ENCODE measurements at places on chromosomes 12 and 14.

GRCh38 chr14:29056041-29056566 lies 289.5 kb downstream of the FOXG1 start:
- no peak for DNase-seq

GRCh38 chr14:63200767-63201166 lies 3.5 kb upstream of the RHOJ start:
- no peak for DNase-seq

- DNase-seq, result no peak
Measured at GRCh38 chr14:74203639-74204038, 35.6 kb upstream of the VSX2 start.

GRCh38 chr12:11814374-11814773 lies 164.9 kb downstream of the ETV6 start:
- peak; percentile 84 for DNase-seq

DNA sequence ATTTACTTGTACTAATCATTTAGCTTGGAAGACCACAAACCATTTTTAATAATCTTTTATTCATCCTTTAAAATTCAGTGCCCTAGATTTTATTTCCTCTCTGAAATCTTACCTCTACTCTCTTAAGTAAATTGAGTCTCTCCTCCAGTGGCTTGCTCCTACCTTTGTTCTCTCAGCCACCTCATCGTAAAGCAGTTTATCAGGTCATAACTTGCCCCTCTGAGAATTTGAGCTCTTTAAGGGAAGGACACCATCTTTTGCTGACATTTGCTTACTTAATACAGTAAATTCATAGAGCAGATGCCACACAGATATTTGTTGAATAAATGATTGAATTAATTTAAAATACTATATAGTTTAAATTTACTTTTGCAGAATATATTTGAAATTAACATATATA lies 794.3 kb downstream of the C12orf50 start:
- no peak for DNase-seq

DNA sequence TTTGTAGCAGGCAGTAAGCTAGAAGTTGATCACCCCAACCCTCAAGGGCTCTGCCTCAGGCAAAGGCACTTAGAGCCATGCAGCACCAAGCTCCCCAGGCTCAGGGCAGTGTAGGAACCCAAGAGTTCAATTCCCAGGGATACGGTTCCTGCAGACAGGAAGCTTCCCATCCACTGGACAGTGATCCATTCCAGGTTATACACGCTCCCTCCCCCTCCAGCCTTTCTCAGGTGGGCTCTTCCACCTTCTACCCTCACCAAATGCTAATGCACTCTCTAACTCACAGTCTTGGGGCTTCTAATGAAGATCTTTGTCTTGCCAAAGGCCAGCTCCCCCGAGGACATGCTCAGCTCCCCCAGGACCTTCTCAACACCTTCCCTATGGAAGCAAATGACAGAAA lies 12.7 kb downstream of the MYO1A start:
- DNase-seq, result no peak

DNA sequence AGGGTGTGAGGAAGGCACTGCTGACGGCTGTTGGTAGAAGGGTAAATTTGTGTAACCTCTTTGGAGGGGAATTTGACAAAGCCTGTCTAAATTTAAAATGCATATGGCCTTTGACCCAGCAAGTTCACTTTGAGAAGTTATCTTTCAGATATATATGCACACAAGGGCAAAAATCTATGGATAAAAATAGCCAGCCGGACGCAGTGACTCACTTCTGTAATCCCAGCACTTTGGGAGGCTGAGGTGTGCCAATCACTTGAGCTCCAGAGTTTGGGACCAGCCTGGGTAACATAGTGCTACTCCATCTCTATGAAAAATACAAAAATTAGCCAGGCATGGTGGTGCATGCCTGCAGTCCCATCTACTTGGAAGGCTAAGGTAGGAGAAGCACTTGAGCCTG lies 13.4 kb downstream of the UBC start:
- DNase-seq, result no peak

- peak; percentile 21 for DNase-seq
Measured at GRCh38 chr12:75623631-75624154, 112.3 kb upstream of the KRR1 start.

GRCh38 chr14:96204151-96205058 lies at the start of gene BDKRB2:
TSS of gene BDKRB2 (plus strand) at chr14:96204839. CDS start at chr14:96237108, 32,269 bp downstream.
- DNase-seq, result peak; percentile 95

DNA sequence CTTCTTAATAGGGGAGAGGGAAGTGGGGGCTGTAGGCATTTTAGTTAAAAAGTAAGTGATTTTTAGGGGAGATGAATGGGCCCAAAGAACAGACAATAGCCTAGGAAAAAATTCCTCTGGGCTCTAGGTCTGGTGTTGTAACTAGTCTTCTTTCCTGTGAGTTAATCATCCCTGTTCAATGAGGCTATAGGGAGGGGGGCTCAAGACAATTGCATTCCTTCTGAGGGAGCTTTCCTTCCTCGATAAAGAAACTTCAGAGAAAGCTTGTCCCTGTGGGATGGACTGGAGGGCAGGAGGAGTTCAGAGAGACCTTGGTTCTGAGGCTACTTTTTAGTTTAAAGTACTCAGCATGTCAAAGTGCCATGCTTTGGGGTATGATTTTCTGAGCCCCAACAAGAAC lies 127.2 kb downstream of the BBS10 start:
- DNase-seq, result no peak

- DNase-seq, result peak; percentile 94
Measured at GRCh38 chr12:47377414-47378221, 297.9 kb upstream of the AMIGO2 start.

- no peak for DNase-seq
Measured at GRCh38 chr12:94458877-94459727, 565 bp downstream of the CEP83 start.

DNA sequence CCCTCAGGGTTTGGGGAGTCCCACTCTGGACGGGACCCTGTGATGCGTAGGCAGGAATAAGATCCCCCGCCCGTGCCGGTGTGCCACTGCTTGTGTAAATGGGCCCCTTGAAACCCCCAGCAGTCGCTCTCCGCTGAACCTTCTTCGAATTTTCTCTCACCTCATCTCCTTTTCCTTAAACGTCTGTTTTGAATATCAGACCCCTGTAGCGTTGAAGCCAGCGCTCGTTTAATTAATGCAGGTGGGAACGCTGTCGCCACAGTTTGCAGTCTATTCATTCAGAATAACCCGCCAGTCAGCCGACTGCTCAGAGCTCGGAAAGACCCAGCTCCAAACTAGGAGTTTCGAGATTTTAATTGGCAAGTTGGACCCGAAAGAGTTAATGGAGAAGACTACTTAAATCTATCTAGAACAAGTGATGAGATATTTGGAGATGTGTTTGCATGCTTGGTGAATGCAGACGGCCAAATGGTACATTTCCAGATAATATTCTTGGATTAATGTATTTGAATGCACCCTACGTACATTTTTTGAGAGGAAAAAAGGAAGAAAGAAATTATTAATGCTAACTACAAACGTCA lies 739 bp upstream of the PPP2R5E start:
- peak; percentile 4 for DNase-seq

DNA sequence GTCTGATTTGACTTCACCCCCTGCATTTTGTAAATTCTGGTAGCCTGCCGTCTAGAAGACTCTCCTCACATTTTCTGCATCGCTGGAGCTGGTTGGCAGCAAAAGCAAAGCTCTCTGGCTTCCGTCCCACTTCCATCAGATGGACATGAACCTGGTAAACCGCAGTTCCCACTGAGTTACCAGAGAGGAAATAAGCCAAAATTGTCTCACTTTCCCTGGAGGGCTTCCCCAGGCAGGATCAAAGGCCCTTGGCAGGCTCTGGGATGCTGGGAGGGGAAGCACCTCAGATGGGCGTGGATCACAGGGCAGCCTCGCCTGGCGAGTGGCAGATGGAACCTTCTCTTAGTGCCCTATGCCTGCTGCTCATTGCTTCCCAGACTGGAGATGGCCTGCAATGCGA lies 243.5 kb downstream of the TMEM132C start:
- no peak for DNase-seq

- no peak for DNase-seq
Measured at GRCh38 chr14:87975636-87976035, 17.3 kb downstream of the GALC start.

DNA sequence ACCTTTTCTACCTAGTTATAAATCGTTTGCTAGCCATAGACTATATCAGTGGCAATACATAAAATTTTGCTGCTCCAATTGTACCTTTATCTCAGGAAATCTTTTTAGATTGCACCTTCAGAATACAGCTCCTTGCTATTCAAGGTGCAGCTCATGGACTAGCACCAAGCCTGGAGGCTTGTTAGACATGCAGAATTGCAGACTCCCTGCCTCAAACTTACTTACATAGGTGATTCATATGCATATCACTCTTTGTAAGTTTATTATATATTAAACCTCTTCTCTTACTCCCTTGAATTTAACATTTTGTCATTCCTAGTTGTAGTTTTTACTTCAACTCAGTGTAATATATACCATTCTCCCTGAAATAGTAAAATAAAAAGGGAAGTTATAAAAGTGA lies 195.4 kb upstream of the PDZRN4 start:
- no peak for DNase-seq

- DNase-seq, result peak; percentile 40
Measured at GRCh38 chr12:81644503-81644902, 114.6 kb downstream of the PPFIA2 start.

- no peak for DNase-seq
Measured at GRCh38 chr12:47591795-47592194, 114.0 kb downstream of the RPAP3 start.

- no peak for DNase-seq
Measured at GRCh38 chr12:131133015-131133905, 179.6 kb downstream of the ADGRD1 start.

DNA sequence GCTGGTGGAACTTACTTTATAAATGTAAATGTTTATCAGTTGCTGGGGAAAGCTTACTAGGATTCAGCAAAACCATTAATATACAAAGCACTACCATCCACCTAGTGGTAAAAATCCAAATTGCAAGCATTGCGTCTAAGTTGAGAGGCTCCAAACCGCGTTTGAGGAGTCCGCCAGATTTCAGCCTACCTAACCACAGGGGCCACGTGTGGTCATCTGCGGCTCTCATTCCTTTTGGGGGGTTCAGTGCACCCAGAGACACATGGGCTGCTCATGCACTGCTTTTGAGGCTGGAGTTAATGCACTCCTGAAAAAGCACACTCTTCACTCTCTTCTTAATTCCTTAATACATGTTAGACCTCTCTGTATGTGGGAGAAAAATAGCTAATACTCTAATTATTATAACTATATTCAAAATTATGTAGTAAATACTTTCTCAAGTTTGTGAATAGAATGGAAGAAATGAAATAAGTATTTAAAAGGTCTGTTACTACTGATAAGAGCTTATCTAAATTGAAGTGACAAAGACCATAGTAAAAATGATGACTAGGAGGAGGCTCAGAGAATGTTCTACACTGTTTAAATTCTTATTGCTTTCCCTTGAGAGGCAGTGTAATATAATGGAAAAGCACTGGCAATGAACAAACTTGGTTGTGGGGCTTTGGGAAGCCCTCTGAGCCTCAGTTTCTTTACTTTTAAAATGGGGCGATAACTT lies 41.4 kb upstream of the MANSC4 start:
- peak; percentile 72 for DNase-seq

GRCh38 chr12:109597795-109598427 lies 24.3 kb downstream of the MVK start:
- DNase-seq, result peak; percentile 95

DNA sequence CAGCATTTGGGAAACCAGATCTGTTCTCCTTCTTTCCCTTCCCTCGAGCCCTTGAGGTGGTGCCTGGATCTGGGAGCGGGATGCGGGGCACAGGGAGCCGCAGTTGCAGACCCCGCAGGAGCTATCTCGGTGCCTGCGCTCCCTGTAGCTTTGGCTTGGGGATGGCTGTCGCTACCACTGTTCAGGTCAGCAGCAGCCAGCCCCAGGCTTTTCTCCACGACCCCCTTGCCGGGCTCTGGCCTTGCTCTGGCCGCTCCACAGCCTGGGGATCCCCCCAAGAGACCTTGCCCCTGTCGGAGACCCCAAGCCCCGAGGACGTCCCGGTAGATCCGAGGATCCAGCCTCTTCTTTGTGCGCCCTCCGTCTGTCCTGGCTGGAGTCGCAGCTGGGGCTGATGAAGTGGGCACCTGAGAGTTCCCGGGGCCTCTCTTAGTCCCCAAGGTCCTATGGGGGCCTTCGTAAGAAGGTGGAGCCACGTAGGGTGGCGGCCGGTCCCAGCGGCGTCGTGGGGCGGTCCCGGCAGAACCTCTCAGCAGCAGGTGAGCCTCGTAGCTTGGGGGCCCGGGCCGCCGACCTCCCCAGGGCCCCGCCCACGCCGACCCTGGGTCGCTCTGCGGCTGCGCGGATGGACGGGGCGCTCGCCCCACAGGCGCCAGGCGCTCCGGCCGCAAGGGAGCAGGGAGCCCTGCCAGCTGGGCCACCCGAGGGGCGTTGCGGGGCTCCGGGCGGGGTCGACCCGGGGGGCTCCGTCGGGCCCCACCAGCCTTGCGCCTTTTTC lies 1.3 kb downstream of the DDN start:
- peak; percentile 63 for DNase-seq

DNA sequence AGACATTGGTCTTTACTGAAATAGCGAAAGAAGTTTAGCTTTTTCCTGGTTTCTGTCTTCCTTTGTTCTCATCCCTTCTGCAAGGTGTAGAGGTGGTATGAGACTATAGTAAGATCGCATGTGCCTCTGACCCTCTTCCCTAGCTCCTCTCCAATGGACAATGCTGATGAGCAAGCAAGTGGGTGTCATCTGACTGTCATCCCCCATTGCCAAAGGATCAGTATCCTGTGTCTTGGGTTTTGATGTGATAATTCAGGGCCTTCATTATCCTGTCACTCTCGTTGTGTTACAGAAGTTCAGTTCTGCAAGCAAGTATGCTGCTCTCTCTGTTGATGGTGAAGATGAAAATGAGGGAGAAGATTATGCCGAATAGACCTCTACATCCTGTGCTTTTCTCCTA lies 10.0 kb upstream of the TNS2 start:
- DNase-seq, result no peak

DNA sequence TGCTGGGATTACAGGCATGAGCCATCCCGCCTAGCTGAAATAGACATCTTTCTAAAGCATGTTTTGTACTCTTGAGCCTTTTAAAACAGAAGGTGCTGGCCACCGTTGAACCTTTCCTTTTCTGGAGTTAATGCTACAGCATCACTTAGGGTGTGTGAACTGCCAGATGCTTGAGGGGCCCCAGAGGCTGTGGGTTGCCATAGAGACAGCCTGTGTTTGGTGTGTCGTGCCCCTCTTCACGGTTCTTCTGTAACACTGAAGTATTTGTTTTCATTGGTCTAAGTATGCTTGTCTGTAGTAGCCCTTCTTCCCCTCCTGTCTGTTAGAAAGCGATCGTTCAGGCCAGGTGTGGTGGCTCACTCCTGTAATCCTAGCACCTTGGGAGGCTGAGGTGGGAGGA lies 30.8 kb downstream of the PLEKHG3 start:
- DNase-seq, result no peak

DNA sequence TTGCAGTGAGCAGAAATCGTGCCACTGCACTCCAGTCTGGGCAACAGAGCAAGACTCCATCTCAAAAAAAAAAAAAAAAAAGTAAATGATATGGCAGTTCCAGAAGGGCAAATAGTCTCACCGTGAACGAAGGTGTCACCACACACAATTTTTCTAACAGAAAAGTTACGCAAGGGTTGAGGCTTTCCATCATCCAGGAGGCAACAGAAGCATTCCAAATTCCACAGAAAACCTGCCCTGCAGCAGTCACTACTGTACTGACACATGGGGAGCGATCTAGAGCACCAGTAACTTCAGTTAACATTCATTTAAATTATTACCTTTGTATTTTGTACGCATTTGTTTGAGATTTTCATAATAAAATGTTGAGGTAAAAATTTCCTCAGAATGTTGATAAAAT lies 24.8 kb downstream of the TMCC3 start:
- no peak for DNase-seq

GRCh38 chr12:67509666-67510386 lies 138.7 kb upstream of the DYRK2 start:
- DNase-seq, result no peak
